Stimulated activated naive CD8-positive, alpha-beta T cell treated with anti-CD3 and anti-CD28 coated beads, Interleukin-15, Interleukin-2, amounts not matched to agents 100 U/mL and 50 U/mL, for 24 hours (primary cell): ENCODE measurements at places on chromosomes 2 and 18.

- DNase-seq = no peak
Measured at GRCh38 chr2:162629499-162629898, 209.1 kb downstream of the KCNH7 start.

DNA sequence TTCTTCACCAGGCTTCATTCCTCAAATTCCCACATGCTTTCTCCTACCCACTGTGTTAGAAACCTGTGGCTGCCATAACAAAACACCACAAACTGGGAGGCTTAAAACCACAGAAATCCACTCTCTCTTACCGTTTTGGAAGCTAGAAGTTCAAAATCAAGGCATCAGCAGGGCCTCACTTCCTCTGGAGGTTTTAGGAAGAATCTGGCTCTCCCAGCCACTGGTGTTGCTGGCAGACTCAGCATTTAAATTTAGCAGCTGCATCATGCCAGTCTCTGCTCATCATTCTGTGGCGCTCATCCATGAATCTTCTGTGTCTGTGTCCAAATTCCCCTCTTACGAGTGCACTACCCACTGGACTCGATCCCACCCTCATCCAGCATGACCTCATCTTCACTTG is 248.5 kb downstream of the ZNF516 start:
- no peak for DNase-seq

- DNase-seq = no peak
Measured at GRCh38 chr2:237729681-237730475, 68.7 kb upstream of the RBM44 start.

GRCh38 chr18:56089612-56090258 is 501.7 kb upstream of the TCF4 start:
- no peak for DNase-seq

- DNase-seq = no peak
Measured at GRCh38 chr2:128076461-128077106, 14.4 kb upstream of the UGGT1 start.

DNA sequence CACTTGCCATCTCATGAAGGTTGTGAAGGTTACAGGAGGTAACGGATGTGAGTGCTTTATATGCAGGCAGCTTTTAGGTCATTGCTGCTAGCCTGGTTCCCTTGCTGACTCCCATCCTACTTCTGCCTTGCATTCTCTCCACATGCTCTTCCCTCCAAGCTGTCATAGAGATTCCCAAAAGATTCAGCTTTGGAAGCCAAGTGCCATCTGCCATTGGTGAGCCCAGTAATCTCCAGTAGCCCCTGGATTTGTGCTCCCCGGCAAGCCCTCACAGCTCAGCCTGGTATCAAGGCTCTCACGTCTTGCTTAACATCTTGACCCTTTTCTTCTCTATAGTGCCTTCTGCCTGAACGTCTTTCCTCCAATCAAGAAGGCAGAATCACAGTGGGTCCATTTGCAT is 61.6 kb downstream of the MYT1L start:
- no peak for DNase-seq

DNA sequence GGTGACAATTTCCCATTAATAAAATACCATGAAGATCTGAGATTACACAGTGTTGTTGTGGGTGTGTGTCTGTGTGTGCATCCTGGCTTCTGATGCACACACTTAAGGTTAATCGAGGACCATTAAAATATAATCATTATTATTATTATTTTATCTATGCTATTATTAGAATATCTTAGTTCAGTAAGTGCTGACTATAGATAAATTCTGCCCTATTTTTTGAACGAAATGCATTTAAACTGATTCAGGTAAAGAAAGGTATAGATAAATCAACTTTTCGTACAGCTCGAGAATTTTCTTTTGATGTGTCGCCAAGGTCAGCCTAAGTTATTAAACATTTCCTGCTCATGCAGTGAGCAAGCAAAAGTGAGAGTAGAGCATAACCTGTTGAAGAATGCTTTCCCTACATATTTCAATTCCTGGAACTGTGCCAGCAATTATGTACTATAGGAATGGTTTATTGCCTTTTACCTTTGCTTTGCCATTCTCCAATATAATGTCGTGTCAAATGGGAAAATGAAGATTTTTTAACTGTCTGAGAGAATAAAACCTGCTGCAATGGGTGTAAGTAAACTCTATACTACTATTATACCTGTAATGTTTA is 25.8 kb downstream of the KCNJ3 start:
- DNase-seq = no peak

- no peak for DNase-seq
Measured at GRCh38 chr2:5561006-5561405, 131.2 kb upstream of the SOX11 start.

DNA sequence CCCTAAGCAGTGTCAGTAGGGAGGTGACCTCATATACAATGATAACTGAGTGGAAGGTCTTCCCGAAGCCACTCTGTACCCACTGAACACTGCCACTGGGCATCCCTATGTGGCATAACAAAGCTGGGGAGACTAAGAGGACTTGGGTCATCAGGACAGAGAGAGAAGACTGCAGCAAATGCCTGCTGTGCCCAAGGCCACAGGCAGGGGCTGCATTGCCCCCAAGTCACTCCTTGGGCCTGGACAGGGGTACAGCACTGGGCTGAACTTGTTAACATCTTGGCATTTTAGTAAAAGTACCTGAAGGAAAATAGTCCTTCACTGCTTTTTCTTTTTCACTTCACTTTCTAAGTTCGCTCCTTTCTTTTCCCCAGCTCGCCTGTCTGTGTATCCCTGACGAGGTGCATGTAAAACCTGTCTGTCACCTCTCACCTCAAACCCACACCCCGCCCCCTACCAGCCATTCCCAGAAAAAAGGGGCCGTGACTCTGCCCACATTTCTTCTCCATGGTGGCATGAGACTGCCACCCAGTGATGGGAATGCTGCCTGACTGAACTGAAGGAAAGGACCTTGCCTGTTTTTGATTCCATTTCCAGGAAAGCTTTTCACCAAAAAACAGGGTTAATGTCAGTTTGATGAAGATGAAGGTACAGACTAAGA is 62.9 kb downstream of the MTHFD2 start:
- no peak for DNase-seq

GRCh38 chr2:150007815-150008430 is 420.3 kb upstream of the MMADHC start:
- DNase-seq = no peak

DNA sequence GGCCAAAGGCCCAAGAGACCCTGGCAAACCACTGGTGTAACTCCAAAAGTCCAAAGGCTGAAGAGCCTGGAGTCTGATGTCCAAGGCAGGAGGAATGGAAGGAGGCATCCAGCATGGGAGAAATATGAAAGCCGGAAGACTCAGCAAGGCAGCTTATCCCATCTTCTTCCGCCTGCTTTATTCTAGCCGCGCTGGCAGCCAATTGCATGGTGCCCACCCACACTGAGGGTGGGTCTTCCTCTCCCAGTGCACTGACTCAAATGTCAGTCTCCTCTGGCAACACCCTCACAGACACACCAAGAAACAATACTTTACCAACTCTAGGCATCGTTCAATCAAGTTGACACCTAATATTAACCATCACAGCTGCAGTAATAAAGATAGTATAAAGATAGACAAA is 34.1 kb downstream of the MAPK4 start:
- DNase-seq = no peak

GRCh38 chr2:128494307-128494639 is 175.6 kb upstream of the HS6ST1 start:
- DNase-seq = no peak

DNA sequence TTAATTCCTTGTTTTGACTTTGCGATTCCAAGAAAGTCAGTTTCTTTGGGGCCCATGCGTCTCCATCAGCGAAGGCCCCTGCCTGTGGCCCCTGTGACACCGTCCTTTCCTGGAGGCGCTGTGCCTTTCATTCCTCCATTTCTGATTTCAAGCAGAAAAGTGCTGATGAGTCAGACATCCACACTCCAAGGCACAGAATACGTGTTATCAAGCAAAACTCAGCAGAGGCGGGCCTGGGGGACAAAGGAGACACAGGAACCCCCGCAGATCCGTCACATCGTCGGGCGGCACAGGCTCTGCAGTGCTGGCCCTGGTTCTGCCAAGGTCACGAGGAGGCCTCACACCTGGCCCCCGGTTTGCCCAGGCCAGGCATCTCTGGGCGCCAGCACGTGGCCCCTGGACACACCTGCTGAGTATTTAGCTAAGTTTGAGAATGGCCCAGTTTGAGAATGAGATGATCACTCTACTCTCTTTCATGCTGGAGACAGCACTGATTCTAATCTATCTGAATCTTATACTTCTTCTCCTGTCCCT is 7.2 kb upstream of the SALL3 start:
- no peak for DNase-seq

GRCh38 chr2:119333360-119333759 is 33.3 kb downstream of the C2orf76 start:
- DNase-seq = no peak

- DNase-seq = no peak
Measured at GRCh38 chr2:84901593-84902120, 3.8 kb upstream of the TMSB10 start.

- DNase-seq = no peak
Measured at GRCh38 chr18:10303171-10303570, 151.3 kb upstream of the APCDD1 start.

DNA sequence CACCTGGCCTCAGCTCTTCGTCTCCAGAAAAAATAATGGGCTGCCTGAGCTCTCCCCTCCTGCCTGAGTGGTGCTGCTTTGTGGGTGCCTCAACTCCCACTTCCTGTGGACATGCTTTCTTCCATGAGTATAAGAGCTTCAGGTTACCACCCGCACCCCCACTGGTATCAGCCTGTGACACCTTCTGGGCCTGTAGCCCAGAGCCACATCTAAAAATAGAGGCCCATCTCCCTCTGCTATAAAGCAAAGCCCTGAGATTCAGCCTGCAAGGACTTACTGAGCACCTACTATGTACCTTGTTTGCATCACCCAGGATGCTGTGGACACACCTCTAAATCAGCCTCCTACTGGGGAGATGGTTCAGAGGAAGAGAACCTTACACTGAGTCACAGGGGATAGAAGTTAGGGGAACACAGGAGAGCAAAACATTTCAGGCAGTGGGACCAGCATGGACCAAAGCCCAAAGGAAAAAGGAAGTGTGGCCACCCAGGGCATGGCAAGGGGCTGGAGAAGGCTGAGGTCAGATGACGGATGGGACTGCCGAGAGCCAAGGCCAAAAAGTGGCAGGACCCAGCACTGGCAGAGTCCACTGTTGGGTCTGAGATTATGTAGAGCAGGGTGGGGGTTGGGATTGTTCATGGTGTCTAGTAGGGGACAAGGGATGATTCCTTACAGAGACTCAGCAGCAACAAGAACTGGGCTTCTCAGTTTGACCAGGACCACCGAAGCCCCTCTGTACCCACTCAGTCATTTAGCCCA is 123.7 kb upstream of the PPP1CB start:
- DNase-seq = no peak

- DNase-seq = no peak
Measured at GRCh38 chr2:236887531-236887930, 198.2 kb upstream of the COPS8 start.

DNA sequence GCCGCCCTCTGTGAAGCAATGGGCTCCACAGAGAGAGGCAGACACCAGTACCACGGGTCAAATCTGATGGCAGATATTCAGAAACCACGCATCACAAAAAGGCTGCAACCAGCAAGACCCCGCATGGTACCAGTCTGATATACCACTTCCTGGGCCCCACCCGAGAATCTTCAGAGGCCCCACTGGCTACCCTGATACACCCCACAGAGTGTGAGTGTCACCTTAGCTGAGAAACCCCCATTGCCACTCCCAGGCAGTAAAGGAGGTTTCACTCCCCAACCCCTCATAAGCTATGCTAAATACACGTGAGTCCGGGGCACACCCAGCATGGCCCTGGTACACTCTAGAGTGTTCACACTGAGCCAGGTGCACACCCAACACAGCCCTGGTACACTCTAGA is 160.0 kb downstream of the EIPR1 start:
- DNase-seq = no peak

GRCh38 chr18:22470248-22471235 is 52.8 kb upstream of the CTAGE1 start:
- DNase-seq = no peak

DNA sequence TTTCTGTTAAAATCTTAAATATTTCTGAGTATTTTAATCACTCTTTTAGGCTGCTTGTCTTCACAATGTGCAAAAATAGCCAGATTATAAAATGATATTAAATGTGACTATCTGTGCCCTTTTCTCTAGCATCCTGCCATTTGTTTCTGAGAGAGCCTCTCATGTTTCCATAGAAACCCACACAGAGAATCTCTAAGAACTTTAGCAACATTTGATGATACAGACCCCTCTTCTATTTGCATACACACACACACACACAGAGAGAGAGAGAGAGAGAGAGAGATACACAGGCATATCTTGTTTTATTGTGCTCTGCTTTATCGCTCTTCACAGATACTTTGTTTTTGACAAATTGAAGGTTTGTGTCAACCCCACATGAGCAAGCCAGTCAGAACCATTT is 134.5 kb upstream of the DDX18 start:
- no peak for DNase-seq

DNA sequence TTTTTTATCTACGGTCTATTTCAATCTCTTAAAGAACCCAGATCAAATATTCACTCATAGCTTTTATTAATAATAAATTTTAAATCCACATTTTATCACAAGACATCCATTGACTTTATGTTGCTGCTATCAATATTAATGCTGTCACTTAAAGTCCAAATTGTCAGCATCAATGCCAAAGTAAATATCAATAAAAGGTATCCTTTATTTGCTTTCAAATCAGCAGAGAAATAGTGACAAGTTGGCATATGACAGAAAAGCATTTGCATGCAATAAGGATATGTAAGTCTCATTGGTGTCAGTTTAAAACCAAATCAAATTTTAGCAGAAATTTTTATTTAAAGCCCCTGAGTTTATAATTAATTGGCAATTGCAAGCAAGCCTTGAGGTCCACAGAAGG is 775.4 kb downstream of the ADCYAP1 start:
- DNase-seq = no peak

- DNase-seq = no peak
Measured at GRCh38 chr18:31581498-31582197, 10.0 kb upstream of the TTR start.

- no peak for DNase-seq
Measured at GRCh38 chr18:57738078-57738477, 65.0 kb downstream of the ATP8B1 start.

DNA sequence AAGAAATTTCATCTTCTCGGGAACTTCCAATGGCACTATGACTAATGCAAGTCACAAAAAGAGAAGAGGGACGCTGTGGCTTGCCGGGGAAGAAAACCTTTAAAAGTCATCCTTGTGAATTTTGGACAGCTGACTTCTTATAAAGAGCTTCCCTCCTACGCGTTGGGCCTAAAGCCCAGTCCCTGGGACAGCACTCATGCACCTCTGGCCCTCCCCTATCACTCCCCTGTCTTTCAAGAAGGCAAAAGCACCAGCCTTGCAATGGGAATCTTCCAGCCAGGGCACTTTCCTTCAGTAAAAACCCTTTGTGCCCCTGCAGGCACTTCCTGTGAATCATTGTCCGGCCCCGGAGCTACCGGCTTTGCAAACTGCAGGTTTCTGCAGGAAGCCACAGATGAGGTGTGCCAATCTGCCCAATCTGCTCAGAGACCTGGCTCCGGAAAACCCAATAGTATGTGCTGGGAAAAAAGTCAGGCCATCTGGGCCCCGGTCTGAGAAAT is 7.1 kb downstream of the MREG start:
- DNase-seq = peak; percentile 62
